ENCODE measurements at places on chromosomes 5 and 9.

- no peak for DNase-seq
These were observed 108.7 kb upstream of the SHB start for GRCh38 chr9:38177680-38178079.

DNA sequence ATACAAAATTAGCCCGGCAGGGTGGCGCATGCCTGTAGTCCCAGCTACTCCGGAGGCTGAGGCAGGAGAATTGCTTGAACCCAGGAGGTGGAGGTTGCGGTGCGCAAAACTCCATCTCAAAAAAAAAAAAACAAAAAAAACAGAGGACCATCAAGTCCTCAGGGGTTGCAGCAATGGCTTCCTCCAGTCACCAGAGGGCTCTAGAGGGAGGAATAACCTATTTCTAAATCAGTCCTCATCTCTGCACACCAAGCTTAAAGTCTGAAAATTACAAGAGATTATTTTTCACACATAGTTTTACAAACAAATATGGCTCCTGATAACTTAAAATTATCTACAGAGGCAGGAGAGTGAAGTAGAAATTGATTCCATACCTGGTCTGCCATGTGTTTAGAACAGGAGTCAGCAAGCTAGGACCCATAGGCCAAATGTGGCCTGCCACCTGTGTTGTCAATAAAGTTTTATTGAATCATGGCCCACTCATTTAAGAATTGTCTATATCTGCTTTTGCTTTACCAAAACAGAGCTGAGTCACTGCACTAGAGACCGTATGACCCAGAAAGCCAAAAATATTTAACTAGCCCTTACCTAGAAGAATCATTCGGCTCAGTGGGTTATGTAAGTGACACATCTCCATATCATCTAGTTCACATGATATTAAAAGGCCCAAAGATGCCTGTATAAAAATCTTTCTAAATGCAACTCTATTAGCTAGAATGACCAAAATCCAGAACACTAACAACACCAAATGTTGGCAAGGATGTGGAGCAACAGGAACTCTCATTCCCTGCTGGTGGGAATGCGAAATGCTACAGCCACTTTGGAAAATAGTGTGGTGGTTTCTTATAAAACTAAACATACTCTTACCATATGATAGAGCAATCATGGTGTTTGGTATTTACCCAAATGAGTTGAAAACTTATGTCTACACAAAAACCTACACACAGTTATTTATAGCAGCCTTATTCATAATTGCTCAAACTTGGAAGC lies 207.7 kb downstream of the FRMD3 start:
- no peak for DNase-seq

GRCh38 chr5:109312695-109313094 lies 97.1 kb downstream of the PJA2 start:
- no peak for DNase-seq

DNA sequence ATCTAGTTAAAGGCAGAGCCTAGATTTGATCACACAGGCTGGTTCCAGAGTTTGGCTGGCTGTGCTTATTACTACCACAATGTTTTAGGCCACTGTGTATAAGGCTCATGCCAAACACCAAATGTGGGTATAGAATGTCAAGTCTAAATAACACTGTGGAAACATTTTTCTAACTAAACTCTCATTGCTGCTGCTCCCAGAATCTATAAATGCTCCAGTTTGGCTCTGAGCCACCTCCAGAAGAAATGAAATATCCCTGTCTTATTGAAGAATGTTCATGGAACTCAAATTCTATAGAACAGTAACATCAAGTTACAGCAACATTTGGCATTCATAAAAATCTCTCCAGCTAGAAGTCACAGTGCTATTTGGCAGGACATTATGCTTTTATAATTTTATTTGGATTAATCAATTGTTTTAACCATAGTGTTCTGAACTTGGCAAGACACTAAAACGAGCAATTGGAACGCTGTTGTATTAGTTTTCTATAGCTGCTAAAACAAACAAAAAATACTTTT lies 178.1 kb upstream of the COX7C start:
- no peak for DNase-seq

DNA sequence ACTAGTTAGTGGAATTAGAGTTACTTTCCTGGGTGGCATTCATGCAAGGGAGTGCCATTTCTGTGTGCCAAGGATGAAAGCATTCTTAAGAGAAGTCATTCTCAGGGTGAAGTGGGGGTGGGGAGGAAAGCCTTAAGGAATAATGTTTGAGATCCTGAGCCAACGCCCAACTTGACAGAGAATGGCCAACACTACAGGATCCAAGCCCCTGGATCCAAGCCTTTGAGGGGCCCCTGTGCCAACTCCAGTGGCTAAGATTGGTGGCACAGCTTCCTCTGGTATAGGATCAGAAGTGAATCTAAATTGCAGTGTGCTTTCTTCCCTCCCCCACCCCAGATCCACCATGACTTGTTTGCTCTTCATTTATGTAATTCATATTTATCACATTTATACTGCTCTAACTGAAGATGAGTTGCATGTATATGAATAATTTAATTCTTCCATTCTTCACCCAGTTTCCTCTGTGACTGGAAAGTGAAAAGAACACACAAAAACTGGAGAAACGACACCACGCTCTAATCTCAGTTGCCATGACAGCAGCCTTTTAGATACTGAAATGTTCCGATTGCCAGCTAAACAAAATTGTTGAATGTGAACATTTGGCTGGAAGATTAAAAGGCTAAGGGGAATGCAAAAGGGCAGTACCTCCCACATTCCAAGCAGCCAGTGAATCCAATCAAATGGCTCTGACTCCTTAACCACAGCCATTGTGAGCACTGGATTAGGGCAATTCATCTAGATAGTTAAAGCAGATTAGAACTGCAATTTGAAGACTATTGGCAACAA lies 4.5 kb downstream of the ZNF608 start:
- peak; percentile 93 for DNase-seq

DNA sequence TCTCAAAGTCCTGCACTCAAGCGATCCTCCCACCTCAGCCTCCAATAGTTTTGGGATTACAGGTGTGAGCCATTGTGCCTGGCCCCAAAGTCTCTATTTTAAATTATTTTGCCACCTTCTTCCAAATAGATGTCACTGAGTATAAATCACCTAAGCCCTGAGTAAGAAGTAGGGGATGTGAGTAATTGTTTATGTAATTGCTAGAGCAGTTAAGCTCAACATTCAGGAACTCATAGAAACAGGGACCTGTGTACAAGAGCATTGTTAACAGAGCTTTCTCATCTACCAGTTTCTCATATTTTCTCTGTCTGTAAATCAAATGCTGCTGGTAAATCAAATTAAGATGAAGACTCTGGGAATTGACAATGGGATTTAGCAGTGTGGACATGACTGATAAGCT lies 26.3 kb downstream of the CDK7 start:
- peak; percentile 28 for DNase-seq

DNA sequence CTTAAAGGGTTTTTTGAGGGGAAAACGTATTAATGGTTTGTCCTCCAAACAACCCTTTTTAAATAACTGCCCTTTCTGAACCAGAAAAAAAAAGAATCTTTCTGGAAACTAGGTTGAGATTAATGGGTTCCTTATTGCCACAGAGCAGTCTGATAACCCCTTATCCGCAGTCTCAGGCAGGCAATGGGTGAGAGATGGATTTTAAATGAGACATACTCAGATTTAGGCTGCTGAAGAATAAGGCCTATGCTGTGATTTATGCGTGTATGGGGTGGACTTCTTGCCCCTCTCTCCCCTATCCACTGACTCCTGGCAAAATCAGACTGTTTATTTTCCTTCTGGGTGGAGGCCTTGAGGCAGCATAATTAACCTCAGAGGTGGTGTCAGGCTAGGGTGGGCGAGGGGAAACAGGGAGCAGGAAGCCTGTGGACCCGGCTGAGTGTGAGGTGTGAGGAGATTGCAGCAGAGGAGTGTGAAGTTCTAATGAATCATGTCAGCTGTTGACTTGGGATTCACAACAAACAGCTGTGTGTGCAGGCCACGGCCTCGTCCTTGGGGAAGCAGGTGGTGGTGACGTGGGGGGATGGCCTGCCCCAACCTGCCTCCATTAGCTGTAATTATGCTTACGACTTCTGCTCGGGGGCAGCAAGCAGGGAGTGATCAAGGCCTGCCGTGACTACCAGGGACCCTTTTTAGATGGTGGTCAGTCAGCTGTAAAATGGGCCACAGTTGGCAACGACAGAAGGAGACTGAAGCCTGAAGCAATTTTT lies 196.4 kb downstream of the SEMA6A start:
- no peak for DNase-seq

DNA sequence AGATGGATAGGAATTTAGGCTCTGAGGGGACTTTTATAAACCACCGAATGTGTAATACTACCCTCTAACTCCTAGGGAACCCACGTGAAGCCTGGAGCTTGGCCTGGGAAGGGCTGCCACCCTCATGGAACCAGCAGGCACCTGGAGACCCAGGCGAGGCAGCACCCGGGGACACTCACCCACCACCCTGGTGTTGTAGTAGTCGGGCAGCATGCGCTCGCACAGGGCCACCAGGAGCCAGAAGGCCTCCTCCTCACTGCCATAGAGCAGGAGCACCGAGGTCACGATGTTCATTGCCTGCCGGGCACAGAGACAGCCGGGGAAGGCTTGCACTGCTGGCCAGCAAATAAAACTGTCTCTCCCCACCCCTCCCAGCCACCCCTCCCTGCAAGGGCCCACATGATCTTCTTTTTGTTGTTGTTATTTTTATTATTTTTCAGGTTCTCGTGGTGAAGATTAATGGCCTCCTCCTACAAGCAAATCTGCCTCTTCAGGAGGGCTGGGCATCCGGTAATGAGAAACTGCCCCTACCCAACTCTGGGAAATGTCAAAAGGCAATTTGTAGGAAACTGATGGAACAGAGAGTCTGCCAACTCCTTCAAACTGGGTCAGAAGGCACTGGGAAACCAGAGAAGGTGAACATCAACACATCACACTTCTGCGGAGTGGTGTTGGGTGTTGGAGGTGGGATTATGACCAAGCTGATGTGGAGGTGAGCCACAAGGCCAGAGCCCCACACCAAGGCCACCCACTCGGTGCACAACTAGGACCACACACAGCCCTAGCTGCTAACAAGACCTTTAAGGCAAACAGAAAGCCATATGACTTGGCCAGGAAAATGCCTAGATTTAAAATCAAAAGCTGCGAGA lies 17.4 kb upstream of the MRNIP start:
- DNase-seq = no peak

DNA sequence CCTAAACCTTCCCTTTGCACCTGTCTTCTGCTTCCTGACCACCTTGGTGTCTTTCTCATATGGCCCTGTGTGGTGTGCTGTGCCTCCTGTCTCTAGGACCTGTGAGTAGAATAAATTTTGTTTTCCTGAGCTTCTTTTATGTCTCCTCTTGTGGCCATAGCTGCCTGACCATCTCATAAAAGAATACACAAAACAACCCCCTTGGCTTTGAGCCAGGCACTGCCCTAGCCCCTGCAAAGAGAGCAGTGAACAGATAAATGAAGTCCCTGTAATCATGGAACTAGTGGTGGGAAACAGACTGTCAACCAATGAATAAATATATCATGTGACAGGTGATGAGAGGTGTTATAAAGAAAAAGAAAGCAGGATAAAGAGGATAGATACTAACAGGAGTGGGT lies 485.1 kb downstream of the CSNK1G3 start:
- DNase-seq = no peak

- DNase-seq = peak; percentile 99
These were observed 485.8 kb downstream of the SEMA5A start for GRCh38 chr5:9059920-9060691.

GRCh38 chr9:618478-618877 lies 223.0 kb upstream of the DMRT1 start:
- DNase-seq = peak; percentile 52

DNA sequence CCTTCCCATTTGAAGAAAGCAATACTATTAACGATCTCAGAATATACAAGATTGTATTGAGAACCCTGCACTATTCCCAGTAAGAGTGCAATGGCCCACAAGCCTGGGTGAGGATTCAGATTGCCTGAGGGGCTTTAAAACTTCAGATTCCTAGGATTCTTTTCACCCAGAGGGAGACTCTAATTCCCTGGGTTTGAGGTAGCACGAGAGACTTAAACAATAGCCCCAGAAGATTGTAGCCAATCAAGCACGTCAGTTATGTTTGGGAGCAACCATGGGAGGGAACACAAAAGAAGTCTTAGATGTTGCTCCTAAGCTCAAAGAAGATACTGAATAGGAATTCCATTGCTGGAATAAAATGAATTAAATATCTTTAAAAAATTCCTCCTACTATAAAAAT lies 17.9 kb downstream of the MRPS27 start:
- no peak for DNase-seq

- DNase-seq = peak; percentile 24
These were observed 39.2 kb upstream of the GCNT4 start for GRCh38 chr5:75091597-75091996.

DNA sequence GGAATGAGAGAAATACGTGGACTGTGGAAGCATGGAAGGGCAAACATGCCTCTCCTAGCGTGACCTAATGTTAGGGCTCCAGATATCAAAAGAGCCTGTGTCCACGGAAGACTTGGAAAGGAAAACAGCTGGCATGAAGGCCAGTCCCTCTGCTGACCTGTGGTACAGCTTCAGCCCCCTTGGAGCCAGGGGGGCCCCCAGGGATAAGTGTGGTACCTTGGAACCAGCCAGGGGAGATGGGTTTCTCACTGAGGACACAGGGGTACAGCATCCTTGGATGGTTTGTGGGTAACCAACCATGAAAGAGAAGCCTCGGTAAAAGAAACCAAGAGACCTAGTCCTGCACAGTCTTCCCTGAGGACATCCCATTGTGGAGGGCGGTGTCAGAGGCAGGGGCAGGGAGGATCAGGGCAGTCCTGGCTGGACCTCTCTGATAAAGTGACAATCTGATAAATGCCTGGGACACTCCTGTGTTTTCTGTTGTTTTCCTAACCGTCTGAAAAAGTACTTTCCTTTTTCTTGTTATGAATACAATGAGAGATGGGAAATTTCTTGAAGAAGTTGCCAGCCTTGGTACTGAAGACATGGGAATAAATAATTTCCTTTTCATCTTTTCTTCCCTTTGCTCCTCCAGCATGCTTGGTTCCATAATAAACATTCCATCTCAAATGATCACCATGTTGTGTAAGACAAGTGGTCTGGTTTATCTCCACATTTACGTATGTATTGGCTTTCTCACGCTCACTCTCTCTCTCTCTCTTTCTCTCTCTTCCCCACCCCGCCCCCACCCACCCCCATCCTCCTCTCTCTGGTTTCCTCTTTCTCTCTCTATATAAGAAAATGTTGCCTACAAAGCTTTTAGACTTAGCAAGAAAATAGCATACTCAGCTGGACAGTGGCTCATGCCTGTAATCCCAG lies 102.1 kb downstream of the SUSD1 start:
- peak; percentile 85 for DNase-seq

GRCh38 chr9:14687042-14687719 lies 6.1 kb downstream of the ZDHHC21 start:
- DNase-seq = peak; percentile 92

- DNase-seq = no peak
These were observed 23.4 kb downstream of the SPAAR start for GRCh38 chr9:35932735-35933134.

GRCh38 chr5:6746244-6746643 lies 33.0 kb downstream of the TENT4A start:
- no peak for DNase-seq
